Fibroblast of the conjunctiva (primary cell): ENCODE measurements at places on chromosomes 7 and 10.
A peak's percentile ranks its signal among the peaks of the same experiment; 100 is the strongest.

DNA sequence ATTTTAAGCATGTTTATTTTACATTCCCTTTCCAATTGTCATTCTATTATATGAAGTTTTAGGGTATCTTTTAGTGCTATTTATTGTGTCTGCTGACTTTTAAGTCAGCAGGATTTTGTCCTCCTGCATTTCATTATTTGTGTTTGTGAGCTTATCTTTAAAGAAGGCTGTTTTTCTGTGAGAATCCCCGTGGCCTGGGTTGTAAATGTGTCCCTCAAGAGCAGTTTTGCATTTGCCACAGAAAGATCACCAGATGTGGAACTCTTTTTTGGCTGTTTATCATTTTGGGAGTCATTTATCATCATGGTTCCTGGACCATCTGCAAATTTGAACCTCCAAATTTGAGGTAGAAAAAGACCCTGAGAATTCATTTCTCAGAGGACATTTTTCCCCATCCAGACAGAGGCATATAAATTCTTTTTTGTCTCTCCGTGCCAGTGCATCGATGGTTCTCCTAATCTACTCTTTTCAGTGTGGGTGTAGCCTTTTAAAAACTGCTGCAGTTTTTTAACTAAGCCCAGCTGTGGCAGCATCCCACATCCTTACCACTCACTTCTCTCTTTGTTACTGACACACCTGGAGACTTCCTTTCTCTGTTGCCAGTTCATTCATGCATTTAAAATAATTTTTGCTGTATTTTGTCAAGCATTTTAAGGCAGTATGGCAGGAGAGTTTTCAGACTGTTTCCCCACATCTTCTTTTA is 20.1 kb upstream of the MTURN start:
- DNase-seq: no peak

- DNase-seq: no peak
Observed at GRCh38 chr7:104482362-104483037, 154.1 kb downstream of the LHFPL3 start.

DNA sequence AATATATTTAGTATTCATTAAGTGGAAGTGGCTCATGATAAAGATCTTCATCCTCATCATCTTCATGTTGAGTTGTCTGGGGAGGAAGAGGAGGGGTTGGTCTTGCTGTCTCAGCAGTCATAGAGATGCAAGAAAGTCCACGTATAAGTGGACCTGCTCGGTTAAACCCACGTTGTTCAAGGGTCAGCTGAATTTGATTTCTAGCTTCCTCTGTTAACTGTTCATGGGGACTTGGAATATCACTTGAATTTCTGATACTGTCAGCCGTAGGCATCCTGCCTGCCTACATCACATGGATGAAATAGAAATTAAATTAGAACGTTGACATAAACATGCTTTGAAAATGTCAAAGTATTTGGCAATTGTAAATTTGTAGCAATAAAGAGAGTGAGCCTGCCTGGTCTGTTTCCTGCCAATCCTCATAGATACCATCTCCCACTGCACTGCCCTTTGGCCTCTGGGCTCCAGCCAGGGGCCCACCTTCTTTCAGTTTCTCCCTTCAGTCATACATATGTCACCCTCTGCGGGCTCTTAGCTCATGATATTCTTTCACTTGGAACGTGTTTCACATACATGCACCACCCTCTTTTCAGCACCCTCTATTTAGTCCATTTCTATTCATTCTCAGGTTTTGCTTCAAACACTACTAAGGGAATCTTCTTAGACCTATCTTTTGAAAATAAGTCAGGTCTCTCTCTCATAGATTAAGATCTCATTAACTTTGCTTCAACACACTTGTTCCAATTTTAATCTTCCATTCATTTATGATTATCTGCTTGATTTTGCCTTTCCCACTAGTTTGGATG is 376.3 kb downstream of the IPMK start:
- DNase-seq: no peak

DNA sequence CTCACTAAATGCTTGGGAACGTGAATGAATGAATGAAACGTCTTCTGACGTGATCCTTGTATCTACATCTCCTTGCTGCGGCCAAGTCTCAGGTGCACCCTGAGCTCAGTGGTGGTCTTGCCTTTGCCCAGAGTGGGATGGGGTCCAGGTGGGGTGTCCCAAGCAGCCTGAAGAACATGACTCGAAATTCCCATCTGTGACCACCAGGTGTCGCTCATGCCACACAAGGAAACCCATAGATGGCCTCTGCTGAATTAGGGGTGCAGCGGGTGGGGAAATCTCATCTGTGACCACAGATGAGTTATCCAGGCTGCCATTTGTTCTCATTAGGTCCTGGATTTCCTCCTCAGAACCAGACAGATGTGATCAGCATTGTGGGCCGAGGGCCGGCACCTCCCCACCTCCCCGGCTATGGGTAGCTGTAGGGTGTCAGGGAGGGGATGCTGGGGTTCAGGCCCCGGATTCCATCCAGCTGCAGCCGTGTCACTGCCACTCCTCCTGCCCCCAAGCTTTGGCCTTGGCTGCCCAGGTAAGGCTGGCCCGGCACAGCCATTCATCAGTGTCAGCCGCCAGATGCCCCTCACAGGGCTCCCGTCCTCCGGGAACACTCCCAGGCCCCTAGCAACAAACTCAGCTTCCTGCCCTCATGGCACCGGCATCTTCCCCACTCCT is 21.0 kb upstream of the GNA12 start:
- DNase-seq: no peak

- DNase-seq: no peak
Observed at GRCh38 chr10:58464956-58465355, 47.7 kb upstream of the BICC1 start.

DNA sequence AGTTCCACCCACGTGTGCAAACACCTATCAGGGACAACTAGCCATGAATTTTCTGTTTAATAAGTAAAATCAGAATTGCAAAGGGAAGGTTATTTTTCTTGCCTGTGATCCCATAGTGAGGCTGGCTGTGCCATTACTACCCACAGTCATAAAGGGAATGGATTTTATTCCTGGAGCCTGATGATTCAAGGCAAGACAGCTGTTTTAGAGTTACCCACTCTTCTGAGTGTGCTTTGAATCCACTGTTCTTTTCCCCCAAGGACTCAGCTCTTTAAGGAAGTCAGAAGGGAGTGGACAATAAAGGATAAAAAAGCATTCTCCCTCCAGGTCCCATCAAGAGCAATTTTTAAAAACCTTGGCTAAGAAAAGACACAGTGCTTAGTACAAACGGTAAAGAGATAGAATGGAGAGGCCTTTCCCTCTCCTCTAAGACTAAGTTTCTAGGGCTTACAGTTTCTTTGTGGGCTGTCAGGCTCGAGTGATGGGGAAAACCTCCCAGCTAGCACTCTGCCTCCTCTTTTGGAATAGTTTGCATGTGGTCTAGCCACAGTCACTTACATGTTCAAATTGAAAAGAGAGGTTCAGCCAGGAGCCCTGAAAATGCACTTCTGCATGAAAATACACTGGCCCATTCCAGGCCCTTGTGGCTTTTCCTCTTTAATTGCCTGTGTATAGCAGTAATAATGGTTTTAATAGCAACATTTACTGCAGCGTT is 5.1 kb upstream of the LRRC4 start:
- no peak for DNase-seq

- no peak for DNase-seq
Observed at GRCh38 chr10:22805304-22805703, 90.9 kb upstream of the PIP4K2A start.

GRCh38 chr7:101308245-101309085 is 13.1 kb downstream of the IFT22 start:
- peak; percentile 35 for DNase-seq

GRCh38 chr10:33279276-33279675 is 55.2 kb downstream of the NRP1 start:
- DNase-seq: no peak

GRCh38 chr7:68868978-68869377 is 729.3 kb upstream of the AUTS2 start:
- no peak for DNase-seq

GRCh38 chr10:19500959-19501358 is 315.3 kb upstream of the PLXDC2 start:
- no peak for DNase-seq

DNA sequence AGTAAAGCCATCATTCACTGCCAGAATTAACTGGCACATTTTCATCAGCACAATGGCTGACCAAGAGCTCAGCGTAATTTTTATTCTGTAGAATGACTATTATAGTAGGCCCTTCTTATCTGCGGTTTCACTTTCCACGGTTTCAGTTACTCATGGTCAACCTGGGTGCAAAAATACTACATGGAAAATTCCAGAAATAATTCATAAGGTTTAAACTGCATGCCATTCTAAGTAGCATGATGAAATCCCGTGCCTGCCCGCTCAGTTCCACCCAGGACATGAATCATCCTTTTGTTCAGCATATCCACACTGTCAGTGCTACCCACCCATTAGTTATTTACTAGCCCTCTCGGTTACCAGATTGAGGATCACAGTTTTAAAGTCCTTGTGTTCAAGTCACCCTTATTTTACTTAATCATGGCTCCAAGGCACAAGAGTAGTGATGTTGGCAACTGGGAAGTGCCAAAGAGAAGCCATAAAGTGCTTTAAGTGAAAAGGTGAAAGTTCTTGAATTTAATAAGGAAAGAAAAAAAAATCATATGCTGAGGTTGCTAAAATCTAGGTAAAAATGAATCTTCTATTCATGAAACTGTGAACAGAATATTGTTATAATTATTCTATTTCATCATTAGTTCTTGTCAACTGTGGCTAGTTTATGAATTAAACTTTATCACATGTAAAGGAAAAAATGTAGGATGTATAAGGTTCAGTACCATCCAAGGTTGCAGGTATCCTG is 204.9 kb downstream of the DOCK4 start:
- peak; percentile 85 for DNase-seq

DNA sequence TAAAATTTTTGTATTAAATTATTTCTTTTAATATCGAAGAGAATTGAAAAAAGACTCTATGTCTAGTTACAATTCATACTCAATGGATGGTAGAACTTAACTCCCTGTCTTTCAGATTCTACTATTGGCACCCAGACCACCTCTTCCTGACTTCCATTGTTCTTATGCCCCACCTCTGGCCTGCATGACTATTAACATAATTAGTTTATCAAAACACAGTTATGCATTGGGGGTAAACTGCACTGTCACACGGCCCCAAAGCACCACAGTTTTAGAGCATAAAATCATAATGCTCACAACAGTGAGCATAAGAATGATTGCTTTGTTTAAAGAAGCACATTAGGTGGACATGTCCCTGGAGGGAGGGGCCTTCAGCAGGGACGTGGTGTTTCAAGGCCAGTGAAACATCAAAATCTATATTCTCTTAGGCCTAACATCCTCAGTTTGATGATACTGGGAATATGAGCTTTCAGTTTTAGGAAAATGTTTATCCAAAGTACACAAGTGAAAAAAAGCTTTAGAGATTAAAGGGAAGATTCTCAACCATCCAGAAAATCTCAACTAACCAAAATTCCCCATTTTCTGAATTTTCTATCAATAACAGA is 79.8 kb downstream of the NRP1 start:
- DNase-seq: no peak
